ENCODE measurements at places on chromosomes 16 and 17.

GRCh38 chr17:7703584-7704479, 1.2 kb upstream of the EFNB3 start:
- no peak for DNase-seq

DNA sequence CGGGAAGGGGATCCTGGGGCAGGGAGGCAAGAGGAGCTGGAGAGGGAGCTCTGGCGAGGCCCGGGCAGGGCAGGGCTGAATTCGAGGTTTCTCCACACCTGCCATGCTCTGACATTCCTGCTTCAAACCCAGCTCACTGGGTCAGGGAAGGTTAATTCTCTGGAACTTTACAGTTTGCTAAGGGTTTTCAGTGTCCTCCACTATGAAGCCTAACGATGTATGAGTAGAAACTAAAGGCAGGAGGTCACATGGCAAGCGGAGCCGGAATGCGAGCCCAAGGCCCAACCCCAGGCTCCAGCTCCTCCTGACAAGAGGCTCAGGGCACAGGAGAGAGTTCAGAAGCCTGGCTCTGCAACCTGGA, 29.2 kb downstream of the DCAKD start:
- no peak for DNase-seq

DNA sequence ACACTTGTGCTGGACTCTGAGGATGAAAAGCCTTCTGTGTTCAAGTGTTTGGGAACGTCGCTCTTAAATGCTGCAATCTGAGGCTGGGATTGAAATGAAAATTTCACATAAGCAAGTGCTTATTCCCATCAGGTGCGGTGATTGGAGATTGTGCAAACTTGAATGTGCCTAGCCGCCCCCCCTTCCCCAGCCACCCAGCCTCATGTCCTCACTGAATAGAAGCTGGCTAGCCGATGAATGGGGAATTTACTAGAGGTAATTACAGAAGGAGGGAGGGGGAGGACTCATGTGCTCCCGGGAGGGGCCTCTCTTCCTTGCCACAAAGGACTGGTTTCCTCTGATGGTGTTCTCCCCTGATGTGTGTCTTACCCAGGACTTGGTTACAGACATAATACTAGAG, 544.8 kb upstream of the EEF2KMT start:
- DNase-seq, result no peak

- no peak for DNase-seq
Measured at GRCh38 chr16:20673071-20673806, 24.2 kb downstream of the ACSM1 start.

GRCh38 chr17:77451894-77452852, 311.4 kb downstream of the SEC14L1 start:
- DNase-seq, result no peak

DNA sequence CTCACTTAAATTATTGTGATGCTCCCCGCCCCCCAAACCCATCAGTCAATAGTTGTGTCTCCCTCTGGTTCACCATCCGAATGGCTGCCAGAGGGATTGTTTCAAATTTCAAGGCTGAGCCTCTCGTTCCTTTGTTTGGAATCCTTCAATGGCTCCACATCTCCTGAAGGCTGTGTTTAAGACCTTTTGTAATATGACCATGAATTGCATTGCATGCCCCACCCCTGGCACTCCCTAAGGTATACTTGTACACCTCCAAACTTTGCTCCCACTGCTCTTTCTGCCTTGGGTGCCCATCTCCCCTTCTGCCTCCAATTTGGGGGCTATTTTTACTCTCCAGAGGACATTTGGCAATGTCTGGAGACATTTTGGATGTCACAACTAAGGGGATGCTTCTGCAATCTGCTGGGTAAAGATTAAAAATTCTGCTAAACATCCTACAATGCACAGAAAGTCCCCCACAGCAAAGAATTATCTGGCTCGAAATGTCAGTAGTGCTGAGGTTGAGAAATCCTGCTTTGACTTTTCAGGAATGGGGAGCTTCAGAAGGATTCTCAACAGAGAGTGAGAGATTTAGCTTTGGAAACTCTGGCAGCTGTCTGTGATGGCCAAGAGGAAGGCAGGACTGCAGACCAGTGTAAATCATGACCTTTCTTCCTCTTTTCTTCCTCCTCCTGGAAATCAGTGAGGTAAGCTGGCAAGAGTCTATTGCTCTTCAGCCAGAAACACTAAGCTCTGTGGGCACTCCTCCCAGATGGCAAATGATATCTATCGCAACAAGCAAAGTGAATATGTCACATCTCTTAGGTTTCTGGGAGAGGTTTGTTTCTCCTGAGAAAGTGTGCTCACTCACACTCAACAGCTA, 8.7 kb upstream of the IL4R start:
- no peak for DNase-seq

DNA sequence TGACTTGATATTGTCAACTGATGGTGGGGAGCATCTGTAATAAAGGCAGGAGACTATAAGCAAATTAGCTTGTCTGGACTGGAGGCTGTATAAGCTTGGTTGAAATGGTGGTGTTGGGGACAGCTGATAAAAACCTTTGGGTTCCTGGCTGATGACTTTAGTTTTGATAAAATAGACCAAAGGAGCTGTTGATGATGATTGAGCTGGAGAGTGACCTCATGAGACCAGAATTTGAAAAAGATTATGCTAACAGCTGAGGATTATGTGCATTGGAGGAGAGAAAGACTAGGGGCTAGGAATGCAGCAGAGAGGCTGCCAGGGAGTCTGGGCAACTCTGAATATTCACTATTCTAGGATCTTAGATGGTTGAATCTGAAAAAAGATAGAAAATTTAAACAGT, 8.7 kb upstream of the CDC27 start:
- DNase-seq, result no peak

DNA sequence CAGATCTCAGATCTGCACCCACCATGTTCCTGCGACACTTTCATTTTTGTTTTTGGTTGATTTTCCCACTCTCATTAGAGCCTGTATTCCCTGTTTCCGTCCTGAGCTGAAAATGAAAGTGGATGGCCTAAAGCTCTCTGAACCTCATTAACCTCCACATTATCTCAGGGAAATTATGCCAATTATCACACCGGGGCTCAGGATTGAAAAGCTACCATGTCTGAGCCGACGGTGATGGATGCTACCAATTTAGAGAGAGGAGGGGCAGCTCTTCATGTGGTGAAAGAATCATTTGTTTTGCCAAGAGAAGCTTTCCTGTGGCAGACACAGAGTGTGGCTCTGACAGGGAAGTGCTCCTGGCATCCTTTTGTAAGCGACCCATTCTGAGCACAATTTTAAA, 410.4 kb upstream of the CDH11 start:
- DNase-seq, result no peak

DNA sequence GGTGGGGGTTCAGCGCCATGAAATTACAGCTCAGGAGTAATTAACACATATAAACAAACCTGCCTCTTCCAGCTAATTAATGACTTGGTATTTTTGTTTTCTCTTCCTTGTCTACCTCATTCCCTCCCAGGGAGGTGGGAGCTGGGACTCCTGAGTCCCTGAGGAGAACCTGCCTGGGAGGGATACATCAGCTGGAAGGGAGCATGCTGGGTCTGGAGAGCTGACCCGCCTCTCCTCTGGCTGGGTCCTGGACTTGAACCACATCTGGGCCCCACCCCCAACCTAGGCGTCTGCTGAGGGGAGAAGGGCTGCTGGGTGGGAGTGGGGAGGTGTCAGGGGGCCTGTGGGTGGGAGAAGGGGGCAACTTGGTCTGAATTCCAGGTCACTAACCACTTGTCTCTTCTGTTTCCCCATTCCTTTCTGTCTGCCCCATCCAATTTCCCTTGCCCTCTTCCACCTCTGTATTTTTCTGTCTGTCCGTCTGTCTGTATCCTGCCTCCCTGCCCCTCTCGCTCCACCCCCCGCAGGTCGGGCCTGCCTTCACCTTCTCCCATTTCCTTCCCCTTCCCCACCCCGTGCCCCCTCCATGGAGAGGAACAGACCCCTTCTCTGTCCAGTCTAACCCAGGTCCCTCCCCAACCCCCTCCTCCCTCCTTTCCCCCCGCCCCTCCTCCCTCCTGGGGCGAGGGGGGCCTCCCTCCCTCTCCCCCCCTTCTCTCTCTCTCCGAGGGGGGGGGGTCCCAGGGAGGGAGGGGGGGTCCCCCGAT, at the start of gene NLGN2:
NLGN2 (plus strand) TSS at position 361 of the 767 bp plus-strand sequence. CDS start 411 bp downstream, outside the sequence.
- DNase-seq, result no peak

DNA sequence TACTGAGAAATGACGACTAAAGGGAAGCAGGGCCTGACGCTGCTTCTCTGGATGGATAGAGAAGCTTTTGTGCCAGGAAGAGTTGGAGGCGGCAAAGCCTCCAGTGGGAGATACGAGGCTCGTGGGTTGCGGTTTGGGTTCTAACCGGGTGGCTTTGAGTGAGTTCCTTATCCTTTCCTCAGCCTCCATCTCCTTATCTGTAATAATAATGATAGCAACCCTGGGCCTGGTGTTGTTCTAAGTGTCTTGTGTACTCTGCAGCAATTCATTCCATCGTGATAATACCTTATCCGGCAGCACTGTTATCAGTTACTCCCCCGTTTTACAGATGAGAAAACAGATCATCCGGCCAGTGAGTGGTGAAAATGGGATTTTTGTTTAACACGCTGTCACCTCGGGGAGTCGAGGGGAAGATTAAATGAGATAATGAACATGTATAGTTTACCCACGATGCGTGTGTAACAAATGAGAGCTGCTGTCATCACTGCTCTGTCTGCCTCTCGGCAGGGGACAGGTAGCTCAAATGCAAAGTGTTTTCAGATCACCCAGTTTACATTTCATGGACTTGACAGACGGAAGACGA, 52.0 kb upstream of the LHX1 start:
- no peak for DNase-seq

DNA sequence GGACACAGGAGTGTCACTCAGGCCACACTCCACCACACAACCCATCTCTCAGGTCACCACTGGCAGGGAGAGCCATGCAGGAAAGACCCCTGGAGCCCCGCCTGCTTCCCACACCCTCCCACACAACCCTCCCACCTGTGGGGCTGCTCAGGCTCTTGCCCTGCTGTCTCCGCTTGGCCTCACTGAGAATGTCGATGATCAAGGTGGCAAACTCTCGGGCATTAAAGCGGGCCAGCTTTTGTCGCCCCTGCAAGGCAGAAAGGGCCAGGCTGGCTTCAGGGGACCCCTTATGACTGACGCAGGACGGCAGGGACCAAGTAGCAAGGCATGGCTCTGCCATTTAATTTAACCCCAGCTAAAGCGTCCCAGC, 8.5 kb downstream of the TP53I13 start:
- DNase-seq, result no peak

GRCh38 chr17:77839698-77840512, 118.6 kb upstream of the TNRC6C start:
- peak; percentile 52 for DNase-seq

DNA sequence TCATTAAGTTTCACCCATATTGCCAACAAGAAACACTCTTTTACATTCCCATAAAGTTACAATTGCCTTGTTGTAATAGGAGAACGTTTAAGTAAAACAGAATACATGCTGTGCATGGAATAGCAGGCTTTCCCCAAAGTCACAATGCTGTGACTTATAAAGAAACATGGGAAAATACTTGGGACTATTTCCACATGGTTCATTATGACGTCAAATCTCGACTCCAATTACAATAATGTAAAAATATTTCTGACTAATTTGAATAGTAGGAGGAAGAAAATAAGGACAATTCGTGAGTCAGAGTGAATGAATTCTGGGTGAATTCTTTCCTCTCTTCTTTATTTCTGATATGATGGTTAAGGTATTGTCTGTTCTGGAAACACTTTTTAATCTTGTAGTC, 52.8 kb downstream of the CDH11 start:
- peak; percentile 41 for DNase-seq

DNA sequence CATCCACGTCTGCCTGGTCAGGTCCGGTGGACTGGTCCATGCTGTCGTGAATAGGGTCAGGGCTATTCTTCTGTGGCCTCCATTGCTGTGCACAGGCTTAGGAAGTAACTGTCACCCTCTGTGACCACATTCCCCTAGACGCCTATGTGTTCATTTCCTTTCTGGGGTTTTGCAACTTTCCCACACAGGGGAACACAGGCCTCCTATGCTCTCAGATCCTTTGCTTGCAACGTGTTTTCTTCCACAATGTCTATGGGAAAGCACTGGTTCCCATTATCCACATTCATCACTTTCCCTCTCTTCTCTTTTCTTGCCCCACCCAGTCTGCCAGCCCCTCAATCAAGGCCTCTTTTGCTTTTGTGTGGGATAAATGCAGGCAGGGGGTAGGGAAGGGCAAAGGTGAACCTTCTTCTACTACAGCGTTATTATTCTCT, 43.2 kb upstream of the DNAJA2 start:
- DNase-seq, result no peak

DNA sequence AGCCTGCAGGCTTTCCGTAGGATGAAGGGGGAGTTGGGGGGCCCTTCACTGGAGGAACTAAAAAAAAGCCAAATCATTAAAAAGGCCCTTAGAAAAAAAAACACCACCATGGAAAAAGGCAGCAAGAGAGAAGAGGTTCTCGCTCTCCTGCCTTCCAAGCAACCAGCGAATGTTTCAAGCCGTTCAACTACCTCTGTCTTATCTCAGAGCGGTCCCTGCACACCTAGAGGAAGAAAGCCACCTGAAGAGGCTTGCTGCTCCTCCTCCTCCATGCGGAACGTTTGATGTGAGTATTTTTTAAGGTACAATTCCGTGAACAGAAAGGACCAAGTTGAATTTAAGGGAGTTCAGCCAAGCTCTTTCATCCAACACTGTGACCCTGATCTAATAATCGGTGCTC, 9.2 kb downstream of the NXN start:
- DNase-seq, result no peak

GRCh38 chr16:79535130-79535529, 65.4 kb downstream of the MAF start:
- DNase-seq, result no peak

DNA sequence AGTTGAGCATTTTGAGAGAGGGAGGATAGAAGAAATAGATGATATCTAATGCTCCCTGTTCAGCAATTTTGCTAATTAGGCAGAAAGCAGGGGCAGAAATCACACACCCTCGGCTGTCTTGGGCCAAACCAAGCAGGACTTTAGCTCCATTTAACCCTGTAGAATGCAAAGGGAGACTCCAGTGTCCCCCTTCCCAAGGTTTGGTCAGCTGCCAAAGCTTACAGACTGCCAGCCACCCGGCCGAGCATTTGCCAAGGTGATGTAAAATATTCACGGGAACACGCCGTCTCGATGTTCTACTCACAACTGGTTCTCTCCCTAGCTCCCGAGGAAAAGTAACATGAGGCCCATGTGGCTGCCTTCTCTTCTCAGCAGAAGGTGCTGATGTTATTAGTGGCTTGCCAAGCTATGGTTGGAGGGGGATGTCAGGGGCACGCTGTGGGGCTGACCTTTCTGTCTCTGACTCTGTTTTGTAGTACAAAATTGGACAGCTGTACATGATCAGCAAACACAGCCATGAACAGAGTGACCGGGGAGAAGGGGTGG, 155.3 kb downstream of the PITPNC1 start:
- DNase-seq, result no peak

GRCh38 chr17:10119203-10120108, 79.0 kb downstream of the GAS7 start:
- no peak for DNase-seq

GRCh38 chr16:8600144-8600775, 9.9 kb upstream of the TMEM114 start:
- no peak for DNase-seq

GRCh38 chr17:13044572-13045065, 26.8 kb upstream of the ELAC2 start:
- DNase-seq, result no peak

All from smooth muscle cell of the brain vasculature (primary cell).